ENCODE measurements at places on chromosomes 12 and 14. TPM values are rescaled to one million over a fixed set of nuclear protein-coding genes. Genes with fewer than 3 reads are reported as not detected.

The ADAM21 gene
- total RNA-seq, result not detected

The TAS2R20 gene
- 0.38 TPM for total RNA-seq

The MVK gene
- total RNA-seq, result 33.4 TPM

GRCh38 chr12:99767809-99768208 lies 120.3 kb downstream of the GARIN6 start:
- no peak for DNase-seq

DNA sequence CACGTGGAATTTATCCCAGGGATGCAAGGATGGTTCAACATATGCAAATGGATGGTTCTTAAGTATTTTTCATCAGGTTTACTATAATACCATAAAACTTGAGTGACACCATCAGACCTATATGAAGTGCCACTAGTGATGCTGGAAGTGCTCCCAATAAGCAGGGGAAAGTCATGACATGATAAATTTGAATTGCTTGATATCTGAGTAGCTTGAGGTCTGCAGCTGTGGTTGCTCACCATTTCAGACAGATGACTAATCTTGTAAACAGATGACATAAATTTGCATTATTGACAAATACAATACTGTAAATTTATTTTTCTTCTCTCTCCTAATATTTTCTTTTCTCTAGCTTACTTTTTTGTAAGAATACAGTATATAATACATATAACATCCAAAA lies 13.7 kb upstream of the PRPF39 start:
- DNase-seq, result no peak

GRCh38 chr14:72634691-72635616 lies 258.9 kb downstream of the DPF3 start:
- DNase-seq, result no peak

GRCh38 chr12:19970116-19970515 lies 398.2 kb upstream of the PDE3A start:
- DNase-seq, result no peak

- DNase-seq, result no peak
Observed at GRCh38 chr12:47458279-47458678, 247.6 kb downstream of the RPAP3 start.
